ENCODE measurements at places on chromosomes 2 and 18.

GRCh38 chr18:62450175-62450545, 72.7 kb upstream of the ZCCHC2 start:
- no peak for DNase-seq

- no peak for DNase-seq
Measured at GRCh38 chr2:222303828-222304736, 5.3 kb upstream of the PAX3 start.

DNA sequence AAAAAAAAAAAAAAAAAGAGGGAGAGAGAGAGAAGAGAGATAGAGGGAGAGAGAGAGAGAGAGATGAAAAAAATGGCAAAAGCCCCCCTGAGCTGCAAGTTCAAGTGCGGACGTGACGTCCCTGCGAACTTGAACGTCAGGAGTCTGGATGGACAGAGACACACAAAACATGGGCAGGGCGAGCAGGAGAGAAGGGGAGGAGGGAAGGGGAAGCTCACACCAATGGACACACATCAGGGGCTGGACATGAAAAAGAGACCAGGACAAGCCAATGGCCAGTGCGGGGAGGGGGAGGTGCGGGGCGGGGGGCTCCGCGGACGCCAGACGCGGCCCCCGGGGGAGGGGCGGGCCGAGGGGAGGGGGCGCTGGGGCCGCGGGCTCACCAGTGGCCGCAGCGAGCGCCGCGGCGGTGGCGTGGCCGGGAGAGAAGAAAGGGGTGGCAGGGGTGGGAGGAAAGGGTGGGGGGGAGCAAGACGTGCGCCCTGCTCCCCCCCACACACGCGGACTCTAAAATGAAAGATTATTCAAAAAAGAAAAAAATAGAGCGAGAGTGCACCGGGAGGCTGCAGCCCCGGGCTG, at the start of gene BCL11A:
TSS of gene BCL11A (minus strand) at position 160 of the 579 bp plus-strand sequence. CDS start 384 bp downstream, outside the sequence.
- DNase-seq, result no peak

GRCh38 chr18:46055838-46056230, 16.2 kb downstream of the PSTPIP2 start:
- DNase-seq, result no peak

GRCh38 chr2:39080152-39080551, 40.7 kb downstream of the SOS1 start:
- DNase-seq, result no peak

GRCh38 chr2:149331023-149331400, 625 bp downstream of the LYPD6 start:
- DNase-seq, result no peak

Data from forelimb muscle (tissue), 1 donor.